Dermis microvascular lymphatic vessel endothelial cell (primary cell): ENCODE measurements at places on chromosomes 3 and 15.

DNA sequence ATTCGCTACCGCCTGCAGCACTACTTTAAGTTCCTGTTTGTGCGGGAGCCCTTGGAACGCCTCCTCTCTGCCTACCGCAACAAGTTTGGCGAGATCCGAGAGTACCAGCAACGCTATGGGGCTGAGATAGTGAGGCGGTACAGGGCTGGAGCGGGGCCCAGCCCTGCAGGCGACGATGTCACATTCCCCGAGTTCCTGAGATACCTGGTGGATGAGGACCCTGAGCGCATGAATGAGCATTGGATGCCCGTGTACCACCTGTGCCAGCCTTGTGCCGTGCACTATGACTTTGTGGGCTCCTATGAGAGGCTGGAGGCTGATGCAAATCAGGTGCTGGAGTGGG is 995 bp downstream of the CHST14 start:
- DNase-seq, result no peak

GRCh38 chr3:71082833-71083232 is 500.7 kb downstream of the FOXP1 start:
- no peak for DNase-seq

GRCh38 chr3:163490119-163490518 is 1588.2 kb downstream of the SI start:
- DNase-seq, result no peak

DNA sequence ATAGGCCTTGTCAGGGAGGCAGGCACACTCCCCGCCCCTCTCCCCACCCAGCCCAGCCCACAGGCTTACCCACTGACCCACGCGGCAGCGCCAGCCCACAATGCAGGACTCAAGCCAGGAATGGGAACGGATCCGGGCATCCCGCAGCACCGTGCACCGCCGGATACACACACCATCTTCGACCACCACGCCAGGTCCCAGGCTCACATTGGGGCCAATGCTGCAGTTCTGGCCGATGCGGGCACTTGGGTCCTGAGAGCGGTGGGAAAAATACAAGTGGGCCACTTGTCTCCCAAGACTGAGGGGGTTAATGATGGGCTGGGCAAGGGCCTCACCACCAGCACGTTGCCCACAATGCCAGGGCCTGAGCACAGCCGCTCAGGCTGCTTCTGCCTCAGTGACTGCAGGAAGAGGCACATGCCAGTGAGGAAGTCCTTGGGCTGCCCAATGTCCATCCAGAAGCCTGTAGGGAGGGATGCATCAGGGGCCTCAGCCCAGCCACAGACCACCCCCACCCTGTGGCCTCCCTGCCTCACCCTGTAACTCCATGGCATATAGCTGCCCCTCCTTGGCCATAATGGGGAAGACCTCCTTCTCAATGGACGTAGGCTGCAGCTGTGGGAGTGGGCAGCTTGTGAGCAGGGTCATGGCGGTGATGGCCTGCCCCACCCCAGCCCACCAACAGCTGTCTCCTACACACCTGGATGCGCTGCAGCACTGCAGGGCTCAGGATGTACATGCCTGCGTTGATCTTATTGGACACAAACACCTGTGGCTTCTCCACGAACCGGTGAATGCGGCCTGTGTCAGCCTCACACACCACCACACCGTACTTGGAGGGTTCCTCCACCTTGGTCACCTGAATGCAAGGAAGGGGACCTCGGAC is 1.6 kb downstream of the GMPPB start:
- no peak for DNase-seq

DNA sequence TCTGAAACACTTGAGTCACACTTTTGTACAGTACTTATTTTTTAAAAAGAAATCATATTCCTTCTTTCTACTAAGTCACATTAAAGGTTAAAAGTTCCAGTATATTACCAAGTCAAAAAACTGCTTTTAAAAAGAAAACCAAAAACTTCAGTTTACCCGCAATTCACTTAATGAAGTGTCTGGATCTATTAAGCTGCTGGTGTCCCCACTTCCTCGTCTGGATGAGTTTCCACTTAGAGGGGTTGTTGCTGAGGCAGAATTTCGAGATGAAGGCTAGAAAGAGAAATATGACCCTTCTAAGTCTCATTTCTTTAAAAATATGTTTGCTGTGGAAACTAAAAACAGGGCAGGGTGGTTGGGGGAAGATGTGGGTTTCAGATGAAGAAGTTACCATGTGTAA is 79.7 kb downstream of the LRRFIP2 start:
- no peak for DNase-seq

GRCh38 chr3:165817160-165817709 is 20.0 kb downstream of the BCHE start:
- no peak for DNase-seq

DNA sequence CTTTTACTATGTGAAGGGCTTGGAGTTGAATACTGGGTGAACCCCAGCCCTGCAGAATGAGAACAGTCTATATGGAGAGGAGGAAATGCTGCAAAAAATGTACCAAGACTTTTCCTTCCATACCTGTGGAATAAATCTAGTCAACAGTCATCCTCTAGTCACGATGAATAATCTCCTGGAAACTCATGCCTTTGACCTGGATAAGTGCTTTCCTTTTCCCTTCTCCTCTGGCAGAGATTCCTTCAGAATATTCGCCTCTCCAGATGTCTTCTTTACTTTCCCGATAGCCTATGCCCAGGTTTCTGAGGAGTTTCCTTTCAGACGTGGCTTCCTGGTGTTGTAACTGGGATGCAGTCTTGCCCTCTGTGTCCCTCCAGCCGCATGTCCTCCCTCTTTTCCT is 28.1 kb downstream of the CCNL1 start:
- no peak for DNase-seq

DNA sequence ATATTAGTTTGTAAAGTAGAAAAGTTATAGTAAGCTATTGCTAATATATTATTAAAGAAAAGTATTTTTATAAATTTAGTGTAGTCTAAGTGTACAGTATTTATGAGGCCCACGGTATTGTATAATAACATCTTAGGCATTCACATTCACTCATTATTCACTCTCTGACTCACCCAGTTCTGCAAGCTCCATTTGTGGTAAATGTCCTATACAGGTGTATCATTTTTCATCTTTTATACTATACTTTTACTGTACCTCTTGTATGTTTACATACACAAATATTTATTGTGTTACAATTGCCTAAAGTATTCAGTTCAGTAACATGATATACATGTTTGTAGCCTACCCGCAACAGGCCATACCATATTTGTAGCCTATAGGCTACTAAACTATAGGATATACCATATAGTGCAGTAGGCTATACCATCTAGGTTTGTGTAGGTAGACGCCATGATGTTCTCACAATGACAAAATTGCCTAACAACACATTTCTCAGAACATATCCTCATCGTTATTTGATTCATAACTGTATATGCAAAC is 246.8 kb upstream of the ALCAM start:
- no peak for DNase-seq

DNA sequence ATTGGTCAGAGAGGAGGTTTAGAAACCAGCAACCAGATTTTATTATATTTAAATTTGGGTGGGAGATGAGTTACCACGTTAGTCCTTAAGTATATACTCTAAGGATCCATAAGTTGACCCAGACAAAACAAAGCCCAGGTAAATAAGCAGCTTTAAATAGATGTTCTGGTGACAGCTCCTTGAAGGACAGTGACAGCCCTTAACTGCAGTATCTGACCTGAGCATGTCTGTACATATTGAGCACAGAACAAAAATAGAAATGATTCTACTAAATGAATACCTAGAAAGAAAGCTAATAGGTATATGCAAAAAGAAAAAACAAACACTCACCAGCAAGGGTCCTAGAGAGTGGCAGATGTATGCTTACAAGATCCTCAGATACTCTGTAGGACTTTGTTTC is 63.0 kb downstream of the UBR1 start:
- DNase-seq, result no peak

- no peak for DNase-seq
Measured at GRCh38 chr3:83948771-83949170, 1010.0 kb upstream of the CADM2 start.

- DNase-seq, result no peak
Measured at GRCh38 chr3:78459796-78460195, 1308.0 kb downstream of the ROBO1 start.

DNA sequence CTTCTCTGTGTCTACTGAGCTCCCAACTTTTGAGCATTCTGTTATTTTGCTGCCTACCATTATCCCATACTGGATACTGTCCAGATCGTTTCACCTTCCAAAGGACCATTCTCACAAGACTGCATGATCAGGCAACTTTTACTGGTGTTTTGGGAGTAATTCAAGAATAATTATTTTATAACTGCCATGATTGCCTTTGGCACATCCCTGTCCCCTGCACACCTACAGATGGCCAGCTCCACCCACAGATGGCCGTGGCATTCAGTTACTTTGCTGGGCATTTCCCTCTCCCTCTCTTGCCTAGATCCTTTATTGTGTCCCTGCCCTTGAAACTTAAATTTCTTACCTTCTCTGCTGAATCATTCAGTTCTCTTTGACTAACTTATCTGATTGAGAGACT is 263.9 kb downstream of the DIPK2A start:
- no peak for DNase-seq

DNA sequence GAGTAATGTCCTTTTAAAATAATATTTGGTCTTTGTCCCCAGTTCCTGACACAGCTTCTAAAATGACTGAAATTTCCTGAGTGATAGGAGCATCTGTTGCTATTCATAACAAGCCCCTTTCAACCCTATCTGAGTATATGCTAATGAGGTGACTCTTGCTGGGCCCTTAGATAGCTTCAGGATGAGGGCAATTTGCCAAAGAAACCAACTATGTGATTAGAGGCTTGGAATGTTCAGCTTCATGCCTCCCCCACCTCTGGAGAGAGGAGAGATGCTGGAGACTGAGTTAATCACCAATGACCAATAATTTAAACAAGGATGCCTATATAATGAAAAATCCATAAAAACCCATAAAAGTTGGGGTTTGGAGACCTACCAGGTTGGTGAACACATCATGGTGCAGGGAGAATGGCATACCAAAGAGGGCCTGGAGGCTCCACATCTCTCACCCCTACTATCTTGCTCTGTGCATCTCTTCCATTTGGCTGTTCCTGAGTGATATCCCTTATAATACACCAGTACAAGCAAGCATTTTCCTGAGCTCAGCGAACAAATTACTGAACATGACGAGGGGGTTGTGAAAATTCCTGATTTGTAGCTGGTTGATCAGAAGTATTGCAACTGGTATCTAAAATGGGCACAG is 189.2 kb downstream of the ECT2 start:
- peak; percentile 57 for DNase-seq

- no peak for DNase-seq
Measured at GRCh38 chr3:129425213-129425612, 3.2 kb downstream of the EFCAB12 start.

DNA sequence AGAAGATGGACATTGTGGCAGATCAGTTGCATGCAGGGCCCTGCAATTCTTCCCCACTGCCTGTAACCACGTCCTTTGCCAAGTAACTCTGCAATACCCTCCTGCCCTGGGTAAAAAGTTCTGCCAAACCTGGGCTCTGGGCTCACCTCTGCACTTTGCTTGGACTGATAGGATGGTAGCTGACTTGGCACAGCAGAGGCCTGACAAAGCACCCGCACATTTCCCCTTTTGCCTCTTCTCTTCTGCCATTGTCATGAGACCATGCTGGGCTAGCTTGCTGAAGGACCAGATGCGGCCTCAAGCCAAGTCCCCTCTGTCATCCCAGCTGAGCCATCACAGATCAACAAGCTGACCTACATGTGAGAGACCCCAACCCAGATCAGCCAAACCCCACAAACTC is 122.4 kb downstream of the SMAD6 start:
- no peak for DNase-seq

GRCh38 chr15:39622660-39623516 is 42.0 kb downstream of the THBS1 start:
- no peak for DNase-seq

DNA sequence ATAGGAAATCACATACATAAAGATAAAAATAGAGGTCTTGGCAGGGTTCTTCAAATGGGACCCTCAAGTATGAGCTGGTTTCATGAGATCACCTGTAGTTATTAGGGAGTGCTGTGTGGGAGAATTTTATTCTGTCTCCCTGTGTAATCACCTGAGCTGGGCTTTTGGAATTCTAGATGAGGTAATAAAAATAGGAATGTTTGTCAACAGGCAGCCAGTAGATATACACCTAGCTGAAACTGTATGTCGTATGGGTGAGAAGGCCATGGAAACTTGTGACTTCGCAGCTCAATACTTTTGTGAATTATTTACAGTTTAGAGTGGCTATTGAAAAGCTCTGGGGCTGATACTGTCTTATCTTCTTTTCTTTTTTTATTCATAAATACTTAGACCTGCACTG is 40.5 kb upstream of the PLCL2 start:
- DNase-seq, result no peak

GRCh38 chr15:60219866-60220265 is 177.9 kb downstream of the ANXA2 start:
- no peak for DNase-seq

DNA sequence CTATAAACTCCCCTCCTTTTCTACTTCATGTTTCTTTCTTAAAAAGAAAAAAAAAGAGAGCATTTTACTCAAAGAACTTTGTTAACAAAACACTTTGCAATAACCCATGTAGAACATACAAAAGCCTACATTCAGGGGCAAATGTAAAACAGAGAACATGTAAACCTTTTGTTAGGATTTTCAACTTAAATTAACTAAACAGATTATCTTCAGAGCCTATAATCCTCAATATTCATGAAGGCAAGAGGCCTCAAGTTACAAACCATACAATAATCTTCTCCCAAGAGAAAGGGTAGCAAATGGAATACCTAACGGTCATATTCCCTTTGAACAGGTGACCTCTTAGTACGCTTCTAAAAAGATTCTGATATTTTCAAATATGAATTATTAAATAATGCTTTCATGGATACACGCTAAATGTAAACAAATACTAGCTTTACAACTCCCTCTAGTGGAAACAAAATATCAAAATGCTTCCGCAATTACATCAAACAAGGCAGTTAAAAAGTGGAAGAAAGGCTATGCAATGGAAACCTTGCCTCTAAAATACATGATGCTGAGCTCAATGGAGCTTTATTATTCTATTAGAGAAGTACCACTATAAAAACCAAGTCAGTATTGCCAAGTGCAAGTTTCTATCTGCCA is 9.9 kb downstream of the CEP152 start:
- peak; percentile 45 for DNase-seq

DNA sequence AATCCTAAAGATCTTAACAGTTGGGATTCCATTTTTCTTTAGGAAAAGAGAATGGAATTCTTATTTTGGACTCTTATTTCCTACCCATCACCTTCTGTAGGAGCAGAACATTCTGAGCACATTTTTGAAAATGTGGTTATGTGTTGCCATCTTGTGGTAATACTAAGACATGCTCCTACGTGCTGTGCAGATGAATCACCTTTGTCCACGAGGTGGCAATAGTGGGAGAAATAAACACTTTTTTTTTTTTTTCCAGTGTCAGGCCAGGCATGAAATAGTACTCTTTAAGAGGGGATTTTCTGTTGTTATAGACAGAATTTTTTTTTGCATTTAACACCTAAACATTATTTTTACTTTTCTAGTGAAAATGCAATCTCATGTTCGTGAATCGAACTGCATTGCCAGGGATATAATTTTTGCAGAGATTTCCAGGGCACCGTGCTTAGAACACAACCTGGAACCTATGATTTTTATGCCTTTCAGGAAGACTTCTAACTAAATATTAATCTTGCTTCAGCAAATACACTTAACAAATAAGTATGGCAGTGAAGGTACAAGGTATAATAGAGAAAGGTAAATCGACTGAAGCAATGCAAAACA is 196.6 kb downstream of the GAP43 start:
- peak; percentile 81 for DNase-seq
